ENCODE measurements at places on chromosomes 7 and 10.

- H3K4me3 ChIP-seq = peak overlapping the region; percentile 95
- peak overlapping the region; percentile 41 for H3K27ac ChIP-seq
- H3K36me3 ChIP-seq = peaks cover 34% of the 10 kb centered on the region
- no peak for DNase-seq
- no peaks in the 10 kb centered on the region for H3K27me3 ChIP-seq
These were observed 948 bp downstream of the ZNF138 start for GRCh38 chr7:64795176-64795575.

GRCh38 chr7:45203936-45204445 is 46.4 kb downstream of the RAMP3 start:
- no peak overlapping the region for H3K4me3 ChIP-seq
- H3K4me1 ChIP-seq = peaks cover 2% of the 10 kb centered on the region
- H3K27ac ChIP-seq = no peak overlapping the region
- H3K36me3 ChIP-seq = no peaks in the 10 kb centered on the region

DNA sequence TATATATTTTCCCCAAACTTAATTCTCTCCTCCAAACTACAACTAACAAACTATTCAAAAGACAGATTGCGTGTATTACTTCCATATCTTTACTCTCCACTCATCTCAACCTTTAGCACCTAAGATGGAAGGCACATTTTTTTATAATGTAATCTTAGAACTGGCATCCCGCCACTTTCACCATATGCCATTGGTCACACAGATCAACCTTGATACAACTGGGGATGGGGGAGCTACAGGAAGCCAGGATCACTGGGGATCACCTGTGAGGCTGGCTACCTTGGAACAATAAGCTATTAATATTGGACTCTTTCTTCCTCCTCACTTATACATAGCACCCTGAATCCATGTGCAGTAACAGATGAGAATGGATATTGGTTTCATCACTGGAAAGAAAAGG is 469.6 kb upstream of the LRRN3 start:
- H3K27ac ChIP-seq = no peak overlapping the region
- H3K36me3 ChIP-seq = no peaks in the 10 kb centered on the region
- no peak overlapping the region for H3K4me3 ChIP-seq
- no peaks in the 10 kb centered on the region for H3K27me3 ChIP-seq
- DNase-seq = no peak

DNA sequence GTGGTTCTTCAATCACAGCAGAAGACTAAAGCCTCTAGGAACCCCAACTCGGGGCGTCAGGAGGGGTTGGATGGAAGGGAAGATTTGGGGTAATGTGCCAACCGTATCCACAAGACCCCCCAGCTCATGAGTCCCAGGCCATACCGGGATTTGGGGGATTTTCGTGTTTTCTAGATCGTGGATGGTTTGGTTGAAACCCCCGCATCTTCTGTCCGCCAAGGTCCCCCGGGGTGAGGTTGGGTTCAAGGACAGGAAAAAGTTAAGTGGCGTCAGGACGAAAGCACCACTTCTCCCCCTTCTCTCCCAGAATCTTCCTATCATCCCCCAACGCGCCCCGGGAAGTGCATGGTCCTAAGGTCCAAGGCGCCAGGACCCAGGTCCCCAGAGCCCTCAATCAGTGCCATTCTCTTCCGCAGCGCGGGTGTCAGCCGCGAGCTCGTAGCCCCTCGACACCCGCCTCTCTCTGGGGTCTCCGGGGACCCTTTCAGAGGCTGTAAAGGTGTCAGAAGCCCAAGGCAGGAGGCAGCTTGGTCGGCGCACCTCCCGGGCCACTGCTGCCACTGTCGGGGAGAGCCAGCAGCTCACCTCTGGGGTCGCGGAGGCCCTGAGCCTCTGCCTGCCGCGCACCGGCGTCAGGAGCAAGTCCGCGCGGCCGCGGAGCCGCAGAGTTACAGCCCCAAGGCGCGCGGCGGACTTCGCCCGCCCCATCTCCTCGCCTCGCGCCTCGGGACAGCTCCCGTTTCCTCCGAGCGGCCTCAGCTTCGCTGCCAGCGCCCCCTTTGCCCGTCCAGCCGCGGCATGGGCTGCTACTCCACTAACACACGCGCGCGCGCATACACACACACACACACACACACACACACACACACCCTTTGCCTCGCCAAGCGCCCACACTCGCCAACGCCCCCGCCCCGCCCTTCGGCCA is 1.5 kb downstream of the MKX start:
- peaks cover 88% of the 10 kb centered on the region for H3K27me3 ChIP-seq
- no peaks in the 10 kb centered on the region for H3K36me3 ChIP-seq
- H3K27ac ChIP-seq = no peak overlapping the region
- DNase-seq = peak; percentile 53
- peaks cover 28% of the 10 kb centered on the region for H3K4me1 ChIP-seq
- peak overlapping the region; percentile 92 for H3K4me3 ChIP-seq

- H3K36me3 ChIP-seq = no peaks in the 10 kb centered on the region
- DNase-seq = peak; percentile 79
- H3K4me3 ChIP-seq = no peak overlapping the region
- no peak overlapping the region for H3K27ac ChIP-seq
- peaks cover 11% of the 10 kb centered on the region for H3K4me1 ChIP-seq
These were observed 225.2 kb upstream of the PRSS58 start for GRCh38 chr7:142482891-142483658.

GRCh38 chr10:91891125-91892001 is 17.9 kb downstream of the FGFBP3 start:
- peaks cover 2% of the 10 kb centered on the region for H3K36me3 ChIP-seq
- no peak for DNase-seq
- H3K27me3 ChIP-seq = no peaks in the 10 kb centered on the region
- H3K27ac ChIP-seq = no peak overlapping the region
- H3K4me3 ChIP-seq = no peak overlapping the region
- H3K4me1 ChIP-seq = peaks cover 29% of the 10 kb centered on the region

DNA sequence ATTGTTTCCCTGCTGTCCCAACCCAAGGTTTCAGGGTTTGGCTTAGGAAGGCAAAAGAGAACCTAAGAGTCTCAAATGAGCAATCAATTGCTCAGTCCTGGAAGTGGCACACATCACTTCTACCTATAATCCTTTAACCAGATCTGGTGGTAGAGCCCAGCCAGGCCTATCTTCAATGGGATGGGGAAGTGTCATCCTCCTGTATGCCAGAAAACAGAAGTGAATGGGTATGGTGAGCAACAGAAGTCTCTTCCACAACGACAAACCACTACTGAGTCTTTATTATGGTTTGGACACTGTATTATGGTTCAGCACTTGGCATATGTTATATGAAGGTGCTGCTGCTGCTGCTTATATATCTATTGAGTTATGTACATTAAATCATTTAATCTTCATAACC is 3.0 kb upstream of the AKR1B1 start:
- H3K27me3 ChIP-seq = peaks cover 19% of the 10 kb centered on the region
- H3K36me3 ChIP-seq = peaks cover 4% of the 10 kb centered on the region
- H3K4me1 ChIP-seq = peaks cover 19% of the 10 kb centered on the region
- no peak overlapping the region for H3K4me3 ChIP-seq

DNA sequence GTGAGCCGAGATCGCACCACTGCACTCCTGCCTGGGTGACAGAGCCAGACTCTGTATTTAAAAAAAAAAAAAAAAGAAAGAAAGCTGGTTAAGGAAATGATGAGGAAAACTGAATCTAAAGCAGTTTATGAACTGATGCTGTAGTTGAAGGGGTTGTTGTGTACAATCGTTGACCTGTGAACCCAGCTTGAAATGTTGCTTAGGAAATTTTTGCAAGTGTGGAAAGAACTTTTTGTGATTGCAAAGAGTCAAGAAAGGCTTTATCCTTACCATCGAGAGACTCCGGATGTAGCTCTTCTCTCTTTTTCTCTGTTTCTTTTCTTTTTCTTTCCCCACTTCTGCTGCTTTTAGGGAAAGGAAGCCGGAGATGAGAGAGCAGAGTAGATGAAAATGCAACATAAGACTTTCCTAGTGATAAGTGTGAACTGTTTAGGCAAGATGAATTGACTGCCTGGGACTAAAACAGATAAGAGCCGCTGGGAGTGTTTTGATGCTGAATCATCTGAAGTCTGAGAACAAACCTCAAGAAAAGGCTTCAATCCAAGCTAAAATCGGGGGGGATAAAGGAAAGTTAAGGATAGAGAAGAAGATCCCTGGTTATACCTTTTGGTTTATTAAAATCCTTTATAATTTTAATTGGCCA is 69.0 kb downstream of the TAF3 start:
- H3K4me1 ChIP-seq = peaks cover 18% of the 10 kb centered on the region
- H3K36me3 ChIP-seq = no peaks in the 10 kb centered on the region
- no peak overlapping the region for H3K4me3 ChIP-seq
- no peak for DNase-seq
- no peaks in the 10 kb centered on the region for H3K27me3 ChIP-seq

DNA sequence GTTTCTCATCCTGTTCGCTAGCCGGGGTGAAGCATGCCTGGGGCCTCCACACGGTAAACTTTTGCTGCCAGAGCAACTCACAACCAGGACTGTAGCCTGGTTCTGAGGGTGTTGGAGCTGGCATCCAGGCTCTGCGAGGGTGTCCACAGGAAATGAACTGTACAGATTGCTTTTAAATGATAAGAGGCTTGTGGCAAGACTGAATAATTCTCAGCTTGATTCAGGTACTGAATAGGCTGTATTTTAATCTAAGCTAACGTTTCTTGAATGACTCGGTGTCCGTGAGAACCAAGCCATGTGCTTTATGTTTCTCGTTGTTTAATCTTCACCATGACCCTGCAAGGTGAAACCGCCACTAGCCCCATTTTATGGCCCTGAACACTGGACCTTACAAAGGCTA is 49.3 kb downstream of the EEPD1 start:
- peaks cover 6% of the 10 kb centered on the region for H3K36me3 ChIP-seq
- peaks cover 42% of the 10 kb centered on the region for H3K4me1 ChIP-seq
- H3K4me3 ChIP-seq = no peak overlapping the region
- no peak for DNase-seq
- H3K27me3 ChIP-seq = no peaks in the 10 kb centered on the region
- H3K27ac ChIP-seq = no peak overlapping the region

- no peak for DNase-seq
- H3K27ac ChIP-seq = no peak overlapping the region
- H3K4me3 ChIP-seq = no peak overlapping the region
- no peaks in the 10 kb centered on the region for H3K27me3 ChIP-seq
- peaks cover 10% of the 10 kb centered on the region for H3K4me1 ChIP-seq
These were observed 5.0 kb downstream of the AKR1B10 start for GRCh38 chr7:134532180-134532953.

Measured in WTC11 (cell line).